ENCODE measurements at places on chromosomes 7 and 10.

GRCh38 chr10:49070701-49071100 lies 44.6 kb downstream of the VSTM4 start:
- peak; percentile 21 for DNase-seq

- DNase-seq, result no peak
Observed at GRCh38 chr10:47349516-47349915, 1.4 kb downstream of the RBP3 start.

DNA sequence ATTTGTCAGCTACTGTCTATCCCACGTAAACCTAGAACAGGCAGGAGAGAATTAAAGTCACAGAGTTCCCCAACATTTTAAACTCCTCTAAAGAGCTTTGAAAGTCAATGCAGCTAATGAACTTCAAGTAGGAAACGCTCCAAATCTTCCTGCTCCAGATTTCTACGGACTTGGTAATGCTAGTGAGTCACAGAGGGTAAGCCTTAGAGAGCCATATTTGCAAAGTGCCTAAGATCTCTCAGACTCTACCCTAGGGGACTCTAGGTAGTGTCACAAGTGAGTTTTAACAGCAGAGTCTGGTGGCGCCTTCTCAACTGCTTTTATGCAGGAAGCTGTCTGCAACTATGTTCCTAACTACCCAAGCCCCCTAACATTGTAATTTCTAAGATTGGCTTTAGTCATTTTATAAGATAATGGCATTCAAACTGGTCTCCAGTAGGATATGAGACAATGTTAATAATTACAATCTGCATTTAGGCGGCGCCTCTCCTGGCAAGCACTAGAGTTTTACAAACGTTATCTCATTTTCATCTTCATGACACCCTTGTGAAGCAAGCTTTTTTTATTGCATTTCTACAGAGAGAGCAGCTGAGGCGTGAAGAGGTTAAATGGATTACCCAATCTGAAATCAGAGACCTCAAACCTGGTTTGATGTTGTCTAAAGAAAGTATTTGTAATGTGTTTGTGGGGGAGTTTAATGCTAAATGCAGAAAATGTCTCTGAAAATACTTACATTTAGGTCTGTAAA lies 22.0 kb upstream of the FZD1 start:
- DNase-seq, result no peak

DNA sequence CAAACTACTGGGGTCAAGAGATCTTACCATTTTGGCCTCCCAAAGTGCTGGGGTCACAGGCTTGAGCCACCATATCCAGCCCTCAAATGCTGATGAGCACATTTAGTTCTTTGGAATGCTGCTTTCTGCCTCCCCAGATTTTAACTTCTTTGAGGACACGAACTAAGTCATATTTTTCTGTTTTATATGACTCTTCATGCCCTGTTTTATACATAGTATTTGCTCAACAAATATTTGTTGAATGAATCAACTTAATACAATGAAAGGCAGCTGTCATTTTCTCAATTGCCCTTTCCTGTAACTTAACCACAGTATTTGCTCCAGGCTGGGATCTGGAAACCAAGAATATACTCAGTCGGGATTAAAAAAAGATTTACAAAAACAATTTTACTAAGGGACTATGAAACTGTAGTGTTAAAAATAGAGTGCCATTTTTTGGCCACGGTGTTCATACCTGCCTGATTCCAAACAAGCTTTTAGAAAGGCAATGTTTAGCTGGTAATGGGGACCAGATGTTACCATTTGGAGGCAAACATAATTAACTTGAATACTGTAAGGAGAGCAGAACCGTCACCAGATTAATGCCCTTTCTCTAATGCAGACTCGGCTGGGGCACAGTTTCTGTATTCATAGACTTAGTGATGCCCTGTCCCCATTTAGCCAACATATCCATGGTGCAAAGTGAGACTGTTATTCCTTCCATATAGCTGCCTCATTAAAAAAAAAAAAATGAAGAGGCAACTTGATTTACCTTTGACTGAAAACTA lies 117.6 kb downstream of the NRP1 start:
- DNase-seq, result no peak

DNA sequence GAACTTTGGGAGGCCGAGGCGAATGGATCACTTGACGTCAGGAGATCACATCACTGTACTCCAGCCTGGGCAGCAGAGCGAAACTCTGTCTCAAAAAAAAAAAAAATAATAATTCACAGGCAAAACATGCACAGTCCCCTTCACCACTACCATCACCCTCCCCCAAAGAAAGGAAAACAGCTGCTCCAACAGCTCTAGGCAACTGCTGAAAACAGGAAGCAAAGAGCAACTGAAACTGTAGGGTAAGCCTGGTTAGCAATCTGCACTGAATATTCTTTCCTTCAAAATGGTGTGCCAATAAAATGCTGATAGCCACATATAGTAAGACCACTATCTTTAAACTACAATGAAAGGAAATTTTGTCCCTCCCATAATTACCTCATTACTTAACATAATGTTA lies 11.8 kb downstream of the NT5C2 start:
- DNase-seq, result no peak

DNA sequence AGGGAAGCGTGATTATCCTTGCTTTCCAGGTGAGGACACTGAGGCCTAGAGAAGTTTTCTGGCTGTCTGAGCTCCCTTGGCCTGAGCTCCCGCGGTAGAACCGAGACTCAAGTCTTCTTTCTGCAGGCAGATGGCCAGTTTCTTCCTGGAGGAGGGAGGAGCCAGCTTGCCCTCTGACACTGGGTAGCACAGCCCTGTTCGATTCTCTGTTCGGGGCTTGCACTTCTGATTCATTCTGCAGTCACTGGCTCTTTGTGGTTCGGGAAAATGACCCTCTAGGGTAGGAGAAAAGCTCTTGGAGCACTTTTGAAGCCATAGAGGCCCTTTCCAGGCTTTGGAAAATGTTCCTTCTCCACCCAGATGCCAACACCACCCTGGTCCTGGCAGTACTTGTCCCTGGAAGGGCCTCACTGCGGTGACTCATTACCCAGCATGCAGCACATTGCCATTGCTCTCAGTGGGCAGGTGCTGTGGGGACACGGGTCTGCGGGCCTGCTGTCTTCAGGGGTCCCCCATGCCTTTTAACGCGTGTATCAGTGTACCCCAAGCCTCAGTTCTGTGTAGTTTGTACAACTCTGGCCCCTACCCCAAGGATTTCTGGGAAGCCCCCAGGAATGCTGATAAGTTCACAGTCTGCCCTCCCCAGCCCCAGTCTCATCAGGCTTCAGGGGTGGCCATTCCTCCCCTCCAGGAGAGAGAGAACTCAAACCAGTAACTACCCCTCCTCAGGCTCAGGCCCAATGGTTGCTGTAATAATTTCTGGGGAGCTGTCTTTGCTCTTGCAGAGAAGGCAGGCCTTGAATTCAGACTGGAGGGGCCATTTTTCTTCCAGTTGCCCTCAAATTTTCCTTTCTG lies 11.9 kb downstream of the CHST3 start:
- DNase-seq, result no peak

GRCh38 chr10:89838044-89838615 lies 136.7 kb downstream of the KIF20B start:
- DNase-seq, result no peak

DNA sequence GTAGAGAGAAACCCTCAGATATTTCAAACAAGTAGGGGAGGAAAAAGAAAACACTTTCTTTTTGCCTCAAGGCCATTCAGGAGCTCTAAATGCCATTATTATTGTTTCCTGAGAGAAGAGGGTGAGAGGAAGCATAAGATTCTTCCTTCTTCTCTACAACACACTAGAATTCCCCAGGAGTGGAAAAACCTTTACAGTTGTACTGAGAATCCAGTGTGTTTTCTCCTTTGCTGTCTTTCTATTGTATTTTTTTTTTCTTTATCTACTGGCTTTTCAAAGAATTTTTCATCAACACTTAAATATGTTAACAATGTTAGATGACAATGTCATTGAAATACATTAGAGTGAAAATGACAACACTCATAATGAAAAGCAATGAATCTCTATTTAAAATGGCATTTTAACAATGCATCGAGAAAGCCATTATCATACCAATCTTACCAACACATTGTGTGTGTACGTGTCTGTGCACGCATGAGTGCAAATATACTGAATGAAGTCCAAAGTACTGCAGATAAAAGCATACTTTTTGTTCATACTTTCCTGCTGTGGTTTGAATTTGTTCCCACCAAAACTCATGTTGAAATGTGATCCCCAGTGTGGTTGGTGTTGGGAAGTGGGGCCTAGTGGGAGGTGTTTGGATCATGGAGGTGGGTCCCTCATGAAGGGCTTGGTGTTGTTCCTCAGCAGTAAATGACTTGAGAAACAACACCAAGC lies 24.2 kb upstream of the MACC1 start:
- no peak for DNase-seq
